ENCODE measurements at places on chromosomes 16 and 17. TPM values are rescaled to one million over a fixed set of nuclear protein-coding genes. Genes with fewer than 3 reads are reported as not detected.

Gene SDR42E1
- 7.5 TPM for total RNA-seq

Gene TP53TG3C
- not detected for total RNA-seq

Gene KDM6B
- total RNA-seq: 27.9 TPM

Gene HOXB4
- total RNA-seq: 3.9 TPM

Gene FOXN1
- total RNA-seq: 0.48 TPM

Gene SETD6
- 34.9 TPM for total RNA-seq

Gene CUEDC1
- 27.5 TPM for total RNA-seq

Gene GAS7
- 0.34 TPM for total RNA-seq

Gene QPRT
- total RNA-seq: 176 TPM

Gene EFNB3
- 5.1 TPM for total RNA-seq

Gene GINS2
- 52.5 TPM for total RNA-seq

Gene KIF19
- total RNA-seq: not detected

Gene MFAP4
- not detected for total RNA-seq

Data from Caco-2 (cell line).